Fibroblast of the conjunctiva (primary cell): ENCODE measurements at places on chromosomes 3 and 15.

- DNase-seq = no peak
These were observed 224.4 kb upstream of the ICE2 start for GRCh38 chr15:60703207-60703933.

- no peak for DNase-seq
These were observed 87.7 kb downstream of the CFAP20DC start for GRCh38 chr3:58962040-58962651.

- no peak for DNase-seq
These were observed 95.0 kb upstream of the CCDC80 start for GRCh38 chr3:112735926-112736325.

- DNase-seq = no peak
These were observed 104.3 kb downstream of the CPN2 start for GRCh38 chr3:194246709-194247349.

DNA sequence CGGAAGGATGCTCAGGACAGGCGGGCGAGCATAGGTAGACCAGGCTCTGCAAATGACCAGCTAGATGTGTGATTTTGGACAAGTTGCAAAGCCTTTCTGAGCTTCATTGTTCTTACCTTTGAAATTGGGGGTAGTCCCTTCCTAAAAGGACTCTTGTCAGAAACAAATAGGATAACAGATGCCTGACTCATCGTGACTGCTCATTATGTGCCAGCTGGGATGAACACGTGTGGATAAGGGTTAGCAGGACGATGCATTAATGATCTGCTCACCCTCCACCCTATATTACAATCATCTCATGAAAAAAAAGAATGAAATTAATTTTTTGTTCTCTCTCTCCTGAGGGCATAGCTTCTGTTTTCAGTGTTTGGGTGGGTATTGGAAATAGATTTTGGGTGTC lies 223.4 kb downstream of the NR2F2 start:
- DNase-seq = no peak

- no peak for DNase-seq
These were observed 223.2 kb upstream of the THBS1 start for GRCh38 chr15:39357480-39358268.

- no peak for DNase-seq
These were observed 142.9 kb upstream of the BFSP2 start for GRCh38 chr3:133256787-133257483.

GRCh38 chr3:196941729-196942225 lies 551 bp downstream of the NCBP2 start:
- DNase-seq = no peak

DNA sequence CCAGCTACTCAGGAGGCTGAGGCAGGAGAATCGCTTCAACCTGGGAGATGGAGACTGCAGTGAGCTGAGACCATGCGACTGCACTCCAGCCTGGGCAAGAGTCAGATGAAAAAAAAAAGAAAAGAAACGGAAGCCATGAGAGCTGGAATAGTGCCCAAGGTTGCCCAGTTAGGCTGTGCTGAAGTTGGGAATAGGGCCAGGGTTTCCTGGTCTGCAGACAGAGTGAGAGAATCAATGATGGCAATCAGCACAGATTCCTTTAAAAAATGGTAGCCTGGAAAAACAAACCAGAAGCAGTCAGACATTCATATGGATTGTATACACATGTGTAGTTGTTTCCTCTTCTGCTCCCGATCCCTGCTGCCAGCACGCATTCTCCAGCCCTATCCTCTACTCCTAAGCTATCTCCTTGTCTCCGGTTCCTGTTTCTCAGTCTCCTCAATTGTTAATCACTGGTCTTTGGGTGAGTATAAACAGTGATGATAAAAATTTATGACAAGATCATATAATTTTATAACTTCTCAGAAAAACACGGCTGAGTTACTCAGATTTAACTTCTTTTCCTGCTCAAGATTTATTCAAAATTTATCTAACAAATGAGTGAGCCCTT lies 316.2 kb upstream of the UMPS start:
- no peak for DNase-seq

GRCh38 chr3:96977671-96978070 lies 163.3 kb downstream of the EPHA6 start:
- DNase-seq = no peak

- DNase-seq = no peak
These were observed 12.6 kb downstream of the OSBPL11 start for GRCh38 chr3:125582707-125583106.

DNA sequence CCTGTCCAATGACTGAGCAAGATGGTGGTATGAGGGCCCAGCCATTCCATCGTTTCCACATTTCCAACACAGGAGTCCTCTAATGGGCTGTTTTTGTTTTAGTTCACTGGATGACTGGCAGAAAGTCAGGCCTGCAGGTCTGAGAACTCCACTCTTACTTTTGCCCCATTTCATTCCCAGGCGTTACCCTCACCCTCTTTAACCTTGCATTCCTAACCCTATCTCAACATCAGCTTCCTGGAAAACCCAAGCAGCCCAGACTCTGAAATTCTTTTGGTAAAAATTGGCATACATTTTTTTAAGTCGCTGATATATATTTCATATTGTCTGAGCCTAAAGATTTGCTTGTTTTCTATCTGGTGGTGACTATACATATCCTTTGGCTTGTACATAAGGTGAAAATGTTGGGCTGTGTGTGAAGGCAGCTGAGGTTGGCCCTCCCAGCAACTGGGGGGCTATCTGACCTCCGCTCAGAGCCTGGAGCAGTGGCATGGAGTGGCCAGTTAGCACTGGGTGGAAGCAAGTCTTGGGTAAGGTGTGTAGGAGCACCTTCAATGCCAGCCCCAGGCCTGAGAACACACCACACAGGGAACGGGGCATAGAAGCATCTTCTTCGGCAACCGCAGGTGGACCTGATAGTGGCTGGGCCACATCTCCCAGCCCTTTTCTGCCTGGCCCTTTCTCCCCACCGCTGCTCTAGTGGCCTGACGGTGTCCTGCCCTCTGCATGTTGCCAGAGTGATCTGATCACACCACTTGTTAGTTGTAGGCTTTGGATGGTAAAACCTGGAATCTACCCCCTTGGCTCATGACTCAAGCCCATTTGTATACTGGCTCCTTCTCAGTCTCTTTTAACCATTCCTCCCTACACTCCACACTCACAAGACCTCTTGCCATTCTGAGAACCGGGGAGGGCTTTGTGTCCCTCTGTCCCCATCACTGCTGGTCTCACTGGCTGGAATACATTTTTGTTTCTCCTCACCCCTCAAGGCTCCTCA lies 50.0 kb downstream of the AMOTL2 start:
- DNase-seq = no peak

DNA sequence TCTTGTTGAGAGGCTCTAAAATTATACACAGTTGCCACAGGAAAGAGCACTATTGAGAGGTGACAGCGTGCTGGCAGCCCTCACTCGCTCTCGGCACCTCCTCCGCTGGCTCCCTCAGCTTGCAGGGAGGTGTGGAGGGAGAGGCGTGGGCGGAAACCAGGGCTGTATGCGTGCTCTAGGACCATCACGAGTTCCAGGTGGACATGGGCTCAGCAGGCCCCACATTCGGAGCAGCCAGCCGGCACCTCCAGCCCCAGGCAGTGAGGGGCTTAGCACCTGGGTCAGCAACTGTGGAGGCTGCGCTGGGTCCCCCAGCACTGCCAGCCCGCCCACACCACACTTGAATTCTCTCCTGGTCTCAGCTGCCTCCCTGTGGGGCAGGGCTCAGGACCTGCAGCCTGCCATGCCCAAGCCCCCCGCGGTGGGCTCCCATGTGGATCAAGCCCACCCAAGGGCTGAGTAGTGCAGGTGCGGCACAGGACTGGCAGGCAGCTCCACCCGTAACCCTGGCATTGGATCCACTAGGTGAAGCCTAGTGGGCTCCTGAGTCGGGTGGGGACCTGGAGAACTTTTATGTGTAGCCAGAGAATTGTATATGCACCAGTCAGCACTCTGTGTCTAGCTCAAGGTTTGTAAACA lies 460.6 kb upstream of the ALCAM start:
- no peak for DNase-seq

DNA sequence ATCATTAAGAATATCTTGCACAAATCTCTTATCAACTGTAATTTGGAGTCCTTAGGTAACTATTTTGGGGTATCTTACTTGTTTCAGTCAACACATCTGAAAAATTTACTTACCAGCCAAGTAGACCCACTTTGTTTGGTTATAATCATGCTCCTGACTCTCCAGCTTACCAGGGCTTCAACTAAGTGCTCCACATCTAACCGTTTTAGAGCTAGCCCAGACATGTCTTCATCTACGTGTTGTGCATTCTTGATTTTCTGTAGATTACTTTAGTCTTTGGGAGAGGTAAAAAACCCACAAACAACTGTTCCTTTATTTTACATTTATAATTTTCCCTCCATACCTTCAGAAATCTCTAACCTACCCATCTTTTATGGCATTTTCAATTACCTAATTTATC lies 17.2 kb downstream of the EAF2 start:
- DNase-seq = no peak

DNA sequence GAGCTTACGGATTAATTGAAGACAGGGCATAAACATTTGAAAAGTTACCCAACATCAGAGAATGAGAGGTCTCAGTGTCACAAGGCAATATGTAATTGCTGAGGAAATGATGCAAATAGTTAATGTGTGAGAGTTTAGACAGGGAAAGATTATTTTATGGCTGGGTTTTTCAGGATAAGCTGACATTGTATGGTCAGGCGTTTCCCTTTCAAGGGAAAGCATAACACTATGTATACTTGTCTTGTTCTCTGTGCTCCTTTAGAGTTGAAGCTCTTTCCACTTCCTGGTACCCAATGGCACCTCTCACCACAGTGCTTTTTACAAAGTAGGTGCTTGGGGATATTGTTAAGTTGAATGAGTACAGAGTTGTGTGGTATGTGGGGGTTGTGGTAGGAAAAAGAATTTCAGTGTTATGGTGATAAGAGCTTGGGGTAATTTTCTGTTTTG lies 19.9 kb downstream of the IQGAP1 start:
- peak; percentile 14 for DNase-seq

- DNase-seq = no peak
These were observed 12.7 kb upstream of the TSPAN3 start for GRCh38 chr15:77083381-77084160.

DNA sequence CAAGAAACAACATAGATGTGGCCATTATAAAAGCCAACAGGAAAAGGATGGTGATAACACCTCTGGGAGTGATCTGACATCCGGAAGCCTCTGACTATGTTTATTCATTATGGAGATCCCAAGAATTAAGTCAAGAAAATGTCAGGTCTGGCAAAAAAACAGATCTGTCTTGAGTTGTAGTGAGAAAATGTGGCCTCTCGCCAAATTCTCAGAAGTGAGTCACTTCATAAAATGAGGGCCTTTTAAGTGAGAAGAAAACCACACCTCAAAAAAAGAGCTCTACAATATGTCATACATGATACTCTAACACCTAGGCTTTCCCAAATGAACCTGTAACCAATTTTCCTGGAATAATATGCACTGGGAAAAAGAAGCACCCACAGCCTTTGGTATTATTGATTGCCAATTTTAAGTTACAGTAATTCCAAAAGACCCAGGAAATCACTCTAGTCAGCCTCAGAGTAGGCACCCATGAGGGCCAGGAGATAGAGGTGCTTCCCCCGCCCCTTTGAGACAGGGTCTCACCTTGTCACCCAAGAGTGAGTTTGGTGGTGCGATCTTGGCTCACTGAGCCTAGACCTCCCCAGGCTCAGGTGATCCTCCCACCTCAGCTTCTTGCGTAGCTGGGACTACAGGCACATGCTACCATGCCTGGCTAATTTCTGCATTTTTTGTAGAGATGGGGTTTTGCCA lies 38.0 kb downstream of the CCR3 start:
- peak; percentile 0 for DNase-seq

- DNase-seq = no peak
These were observed 85.4 kb downstream of the TMEM108 start for GRCh38 chr3:133123636-133124035.

DNA sequence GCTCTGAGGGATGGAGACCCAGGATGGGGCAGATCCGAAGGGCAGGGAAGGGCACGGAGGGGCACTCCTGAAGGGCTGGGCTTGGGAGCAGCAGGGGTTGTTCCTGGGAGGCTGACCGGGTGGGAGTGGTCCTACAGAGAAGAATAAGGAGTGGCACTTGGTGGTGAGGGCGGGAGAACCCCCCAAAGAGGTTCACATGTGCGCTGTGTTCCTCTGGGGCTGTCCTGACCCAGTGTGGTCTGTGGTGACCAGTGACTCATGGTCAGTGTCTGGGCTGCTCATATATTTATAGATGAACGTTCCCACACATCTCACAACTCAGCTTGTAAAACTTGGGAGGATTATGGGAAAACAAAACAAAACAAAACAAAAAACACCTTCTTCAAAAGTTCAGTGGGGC lies 10.0 kb downstream of the TRPM1 start:
- DNase-seq = no peak

- DNase-seq = no peak
These were observed 170.4 kb downstream of the ZMAT3 start for GRCh38 chr3:178901204-178901603.

- DNase-seq = no peak
These were observed 47.1 kb downstream of the RYR3 start for GRCh38 chr15:33357845-33358244.

- DNase-seq = no peak
These were observed 1.8 kb downstream of the NME9 start for GRCh38 chr3:138327831-138328230.

DNA sequence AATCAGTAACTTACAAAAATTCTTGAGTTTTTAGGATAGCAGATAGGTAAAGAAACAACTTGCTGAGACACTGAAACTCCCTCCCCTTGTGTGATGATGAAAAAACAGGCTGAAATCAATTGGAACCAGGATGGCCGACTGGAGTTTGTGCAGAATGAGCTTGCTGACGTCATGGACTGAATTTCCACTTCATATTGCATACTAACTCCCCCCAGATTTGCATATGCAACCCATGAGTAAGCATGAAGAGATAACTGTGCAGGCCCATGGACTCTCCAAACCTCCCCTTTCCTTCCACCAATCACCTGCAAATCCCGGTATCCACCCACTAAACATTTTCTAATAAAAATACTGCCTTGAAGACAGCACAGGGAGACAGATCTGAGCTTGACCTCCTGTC lies 82.0 kb upstream of the SCN5A start:
- DNase-seq = no peak

GRCh38 chr15:72451224-72451623 lies 22.9 kb upstream of the ARIH1 start:
- DNase-seq = no peak

DNA sequence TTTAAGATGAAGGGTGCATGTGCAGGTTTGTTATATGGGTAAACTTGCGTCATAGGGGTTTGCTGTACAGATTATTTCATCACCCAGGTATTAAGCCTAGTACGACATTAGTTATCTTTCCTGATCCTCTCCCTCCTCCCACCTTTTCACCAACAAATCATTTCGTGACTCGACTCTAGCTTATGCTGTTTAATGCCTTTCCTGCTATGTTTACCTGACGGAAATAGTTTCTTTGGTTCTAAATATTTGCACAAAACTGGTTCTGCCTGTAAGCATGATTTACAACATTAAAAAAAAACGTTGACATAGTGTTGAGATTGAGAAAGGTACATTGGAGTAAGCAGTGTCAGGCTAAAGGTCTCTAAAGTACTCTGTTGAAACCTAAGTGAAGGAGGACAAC lies 2.4 kb downstream of the GNL3 start:
- no peak for DNase-seq

- no peak for DNase-seq
These were observed 16.7 kb upstream of the EIF1B start for GRCh38 chr3:40292637-40293349.

GRCh38 chr3:9630550-9631139 lies 18.7 kb upstream of the MTMR14 start:
- no peak for DNase-seq

- no peak for DNase-seq
These were observed at the start of gene AGTR1 for GRCh38 chr3:148697306-148698189. TSS of gene AGTR1 (plus strand) at chr3:148697903. CDS start at chr3:148741036, 43,133 bp downstream.
